GM23248 (cell line): ENCODE measurements at places on chromosomes 5 and 9. TPM values are rescaled to one million over a fixed set of nuclear protein-coding genes. Genes with fewer than 3 reads are reported as not detected.

GRCh38 chr5:106522296-106522695 lies 1148.4 kb downstream of the EFNA5 start:
- no peak for DNase-seq

DNA sequence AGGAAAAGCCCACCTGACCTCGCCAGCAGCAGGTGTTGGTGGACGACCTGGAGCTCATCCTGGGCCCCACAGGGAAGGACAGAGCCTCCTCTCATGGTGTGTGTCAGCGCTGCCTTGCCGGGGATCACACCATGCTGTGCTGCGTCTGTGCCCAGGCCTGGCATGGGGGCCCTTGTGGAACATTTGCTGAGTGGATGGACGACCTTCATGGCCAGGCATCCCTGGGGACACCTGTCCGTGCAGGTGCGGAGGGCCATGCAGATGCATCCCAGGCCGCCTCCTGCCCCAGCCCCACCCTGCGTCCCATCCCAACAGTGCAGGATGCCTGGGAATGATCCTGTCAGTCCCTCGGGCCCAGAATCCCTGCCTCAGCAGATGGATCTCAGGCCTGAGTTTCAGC lies 73.8 kb downstream of the NEK6 start:
- DNase-seq, result no peak

FAM169A gene
- 0.08 TPM in 1 of 2 replicates, not detected in the other for polyA plus RNA-seq

GRCh38 chr5:92337772-92338234 lies 954.7 kb upstream of the ARRDC3 start:
- DNase-seq, result peak; percentile 74

ADGRD2 gene
- polyA plus RNA-seq, result not detected in 2 replicates

ZNF169 gene
- 1.4 and 2.2 TPM in 2 replicates for polyA plus RNA-seq

GRCh38 chr5:31770132-31770720 lies 131.3 kb downstream of the PDZD2 start:
- no peak for DNase-seq

GRCh38 chr5:75466006-75466716 lies 45.3 kb downstream of the CERT1 start:
- no peak for DNase-seq

GRCh38 chr9:137048655-137049543 lies 2.9 kb upstream of the NPDC1 start:
- DNase-seq, result peak; percentile 28

DNA sequence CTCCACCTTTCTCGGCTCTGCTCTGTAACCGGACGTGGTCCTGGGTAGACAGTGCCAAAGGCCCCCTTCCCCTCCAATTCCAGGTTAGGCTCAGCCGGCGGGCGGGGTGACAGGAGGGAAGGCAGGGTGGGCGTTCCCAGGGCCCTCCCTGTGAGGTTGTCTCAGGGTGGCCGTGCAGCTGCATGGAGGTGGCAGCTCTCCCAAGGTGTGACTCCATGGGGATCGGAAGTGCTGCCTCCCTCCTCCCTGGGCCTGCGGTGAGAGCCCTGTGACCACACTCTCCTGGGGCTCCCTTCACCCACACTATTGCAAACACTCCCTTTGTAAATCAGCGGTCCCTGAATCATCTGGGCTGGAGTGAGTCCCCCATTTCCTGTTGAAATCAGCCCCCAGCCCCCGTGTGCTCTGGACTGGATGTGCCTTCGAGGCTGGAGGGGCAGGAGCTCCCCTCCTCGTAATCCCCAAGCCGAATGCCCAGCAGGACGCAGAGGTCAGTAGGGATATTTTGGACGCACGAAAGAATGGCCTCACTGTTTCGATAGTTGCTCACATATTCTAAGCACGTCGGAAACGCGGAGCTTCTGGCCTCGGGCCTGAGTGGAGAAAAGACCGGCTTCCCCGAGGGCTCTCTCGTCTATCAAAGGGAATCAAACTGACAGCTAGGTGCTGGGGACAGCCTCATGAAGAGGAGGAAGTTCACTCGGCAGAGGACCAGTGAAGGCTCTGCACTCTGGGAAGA lies 107.6 kb upstream of the COL5A1 start:
- DNase-seq, result no peak

DNA sequence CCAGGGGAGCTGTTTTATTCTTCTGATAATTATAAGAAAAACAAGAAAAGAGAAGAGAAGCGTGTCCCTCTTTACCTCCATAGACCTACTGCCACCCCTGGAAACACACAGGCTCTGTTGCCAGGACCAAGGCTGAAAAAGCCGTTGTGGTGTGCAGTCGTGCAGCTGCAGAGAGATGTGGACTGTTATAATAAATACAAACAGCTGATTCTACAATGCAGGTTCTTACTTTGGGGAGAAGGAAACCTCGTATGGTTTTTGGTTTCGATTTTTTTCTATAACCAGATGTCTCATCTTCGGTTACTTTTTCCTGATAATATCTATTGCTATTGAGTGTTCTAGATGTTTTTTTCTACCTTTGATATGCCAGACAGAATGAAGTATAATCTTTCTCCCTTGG lies 28.1 kb downstream of the FYB1 start:
- DNase-seq, result no peak

- no peak for DNase-seq
These were observed 462.3 kb downstream of the GABRG2 start for GRCh38 chr5:162529886-162530285.

GRCh38 chr5:108687595-108688200 lies 60.0 kb upstream of the FER start:
- peak; percentile 8 for DNase-seq

DNA sequence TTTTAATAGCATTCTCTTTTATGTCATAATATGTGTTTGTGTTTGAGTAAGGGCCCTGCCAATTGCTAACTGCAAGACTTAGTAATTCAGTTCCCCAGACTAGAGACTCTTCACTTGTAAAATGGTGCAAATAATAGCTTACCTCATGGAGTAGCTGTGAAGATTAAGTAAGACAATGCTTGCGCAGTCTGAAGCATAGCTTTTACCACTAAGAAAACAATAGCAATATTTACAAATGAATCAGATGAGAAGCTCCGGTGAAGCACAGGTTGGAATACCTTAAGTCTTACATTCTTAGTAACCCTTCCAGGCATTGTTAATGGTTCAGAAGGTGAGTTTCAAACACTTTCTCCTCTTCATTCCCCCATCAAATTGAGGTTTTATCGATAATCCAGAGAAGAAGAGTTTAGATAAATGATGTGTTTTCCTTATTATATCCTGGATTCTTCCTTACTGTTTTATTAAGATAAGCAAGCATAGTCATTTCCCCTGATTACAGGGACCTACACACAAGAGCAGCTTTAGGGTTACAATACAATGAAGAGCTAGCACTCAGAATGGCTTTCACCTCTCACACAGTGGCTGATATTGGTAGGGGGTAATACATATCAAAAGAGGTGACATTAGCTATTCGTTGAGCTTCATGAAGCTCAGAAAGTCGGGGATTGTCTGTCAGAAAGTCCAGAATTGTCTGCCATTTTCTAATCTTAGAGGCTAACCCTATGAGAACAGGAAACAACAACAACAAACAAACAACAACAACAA lies 96.4 kb upstream of the EDIL3 start:
- DNase-seq, result no peak

SHOC1 gene
- 0.09 and 0.11 TPM in 2 replicates for polyA plus RNA-seq

TIFAB gene
- polyA plus RNA-seq, result not detected in 2 replicates

- no peak for DNase-seq
These were observed 8.2 kb upstream of the RALGDS start for GRCh38 chr9:133129001-133129795.

DNA sequence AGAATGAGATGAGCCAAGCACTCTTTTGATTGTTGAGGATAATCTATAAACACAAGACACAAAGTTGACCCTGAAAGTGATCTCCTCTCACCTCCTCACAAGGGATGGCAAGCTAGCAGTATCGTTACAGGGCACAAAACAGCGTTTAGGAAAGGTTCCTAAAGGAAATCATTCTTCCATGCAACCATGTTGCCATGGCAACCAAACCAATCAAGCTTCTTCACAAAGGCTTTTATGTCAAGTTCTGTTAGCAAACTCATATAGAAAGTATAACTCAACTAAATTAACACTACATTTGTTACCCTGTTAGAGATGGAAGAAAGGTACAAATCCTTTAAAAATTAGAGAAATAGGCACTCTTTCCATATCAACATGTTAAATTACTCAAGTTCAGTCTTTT lies 1016.8 kb upstream of the DMAC1 start:
- DNase-seq, result no peak

KCNV2 gene
- not detected in 2 replicates for polyA plus RNA-seq

GRCh38 chr5:60230456-60230855 lies 336.9 kb upstream of the PDE4D start:
- no peak for DNase-seq

DNA sequence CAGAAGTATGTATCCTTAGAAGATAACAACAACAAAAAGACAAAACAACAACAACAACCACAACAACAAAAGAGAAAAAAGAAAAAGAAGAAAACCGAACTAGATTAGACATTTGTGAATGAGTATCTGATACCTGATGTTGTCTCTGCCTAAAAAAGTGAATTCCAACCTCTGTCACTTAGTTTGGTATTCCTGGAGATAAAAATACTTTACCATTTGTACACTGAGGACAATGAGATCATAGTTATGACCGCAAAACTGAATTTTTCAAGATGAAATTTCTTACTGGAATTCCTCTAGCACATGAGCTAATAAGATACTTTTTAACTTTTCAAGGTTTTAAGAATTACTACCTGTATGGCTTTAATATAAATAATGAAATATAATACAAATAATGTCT lies 54.5 kb downstream of the ALDH1A1 start:
- no peak for DNase-seq

MEGF10 gene
- polyA plus RNA-seq, result not detected in 2 replicates

TXNDC8 gene
- polyA plus RNA-seq, result not detected in 2 replicates

DNA sequence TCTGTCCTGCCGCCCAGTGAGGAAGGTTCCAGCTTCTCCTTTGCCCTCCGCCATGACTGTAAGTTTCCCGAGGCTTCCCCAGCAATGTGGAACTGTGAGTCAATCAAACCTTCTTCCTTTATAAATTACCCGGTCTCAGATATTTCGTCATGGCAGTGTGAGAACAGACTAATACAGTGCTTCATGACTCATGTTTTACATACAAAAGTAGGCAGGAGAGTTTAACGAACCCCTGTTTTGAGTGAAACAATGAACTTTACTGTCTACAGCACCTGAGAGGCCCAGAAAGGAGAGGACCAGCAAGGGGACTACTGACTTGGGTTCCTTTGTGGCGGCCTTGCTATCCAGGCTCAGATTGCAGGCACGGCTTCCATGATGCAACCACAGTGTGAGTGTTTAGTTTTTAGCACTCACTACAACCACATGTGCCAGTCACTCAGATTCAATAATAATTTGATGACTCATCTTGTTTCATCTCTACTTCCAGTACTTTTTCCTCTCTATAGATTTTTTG lies 139.1 kb upstream of the CLINT1 start:
- peak; percentile 58 for DNase-seq

DNA sequence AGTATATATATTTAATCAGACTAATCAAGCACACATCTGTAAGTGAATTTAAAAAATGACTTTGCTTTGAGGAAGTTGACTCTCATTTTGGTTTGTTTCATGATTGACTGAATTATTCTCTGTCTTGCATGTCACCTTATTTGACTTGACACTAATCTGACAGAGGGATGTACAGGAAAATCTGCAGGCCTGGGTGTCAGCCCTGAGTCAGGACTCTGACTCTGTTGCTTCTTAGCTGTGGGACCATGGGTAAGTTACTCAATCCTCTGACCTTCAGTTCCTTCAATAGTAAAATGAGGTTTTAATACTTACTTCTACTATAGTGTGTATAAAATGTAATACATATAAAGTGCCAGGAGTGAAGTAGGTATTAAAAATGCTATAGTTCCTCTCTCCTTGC lies 415.9 kb downstream of the ARHGEF28 start:
- DNase-seq, result peak; percentile 46

DNA sequence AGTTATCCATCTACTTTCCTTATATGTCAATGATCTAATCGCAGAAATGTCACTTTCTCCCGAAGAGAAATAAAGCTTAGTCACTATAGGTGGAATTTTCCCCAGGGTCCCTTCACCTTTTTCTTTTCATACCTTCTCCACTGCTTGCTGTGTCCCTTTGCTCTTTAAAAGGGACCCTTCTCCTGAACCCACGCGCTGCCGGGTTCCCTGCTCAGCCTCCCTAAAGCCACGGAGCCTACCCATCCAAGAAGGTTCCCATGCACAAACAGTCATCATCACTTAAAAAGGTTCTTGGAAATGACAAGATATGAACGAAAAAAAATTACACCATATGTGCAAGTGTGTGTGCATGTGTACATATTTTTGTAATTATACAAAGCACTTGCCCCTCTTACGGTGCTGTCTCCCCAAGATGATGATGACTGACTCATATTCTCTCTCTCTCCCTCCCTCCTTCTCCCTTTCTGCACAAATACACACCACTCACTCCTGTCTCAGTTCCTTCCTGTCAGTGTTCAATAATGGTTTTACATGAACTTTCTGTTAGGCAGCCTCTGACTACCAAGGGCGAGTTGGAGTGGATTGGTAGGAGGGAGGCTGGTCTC lies 1.5 kb upstream of the PTPRD start:
- no peak for DNase-seq

SPATA31D4 gene
- polyA plus RNA-seq, result not detected in 2 replicates

GDNF gene
- 1.5 and 1.7 TPM in 2 replicates for polyA plus RNA-seq

CDC20B gene
- polyA plus RNA-seq, result 0.20 TPM in 1 of 2 replicates, not detected in the other

ANAPC2 gene
- polyA plus RNA-seq, result 12.0 and 13.6 TPM in 2 replicates

GRIN1 gene
- polyA plus RNA-seq, result 0.15 TPM in 1 of 2 replicates, not detected in the other

OLFML2A gene
- 0.08 and 0.14 TPM in 2 replicates for polyA plus RNA-seq
